MCF 10A (cell line): ENCODE measurements at places on chromosomes 7 and 10. TPM values are rescaled to one million over a fixed set of nuclear protein-coding genes. Genes with fewer than 3 reads are reported as not detected.

Gene MKI67
- total RNA-seq, result 40.4 and 81.4 TPM in 2 replicates

Gene CCDC7
- total RNA-seq, result 6.3 and 9.2 TPM in 2 replicates

Gene SDK1
- total RNA-seq, result 1.5 and 3.3 TPM in 2 replicates

Gene GJD4
- not detected in 2 replicates for total RNA-seq

Gene SMO
- total RNA-seq, result not detected in 2 replicates

Gene TAS2R5
- 3.7 and 4.7 TPM in 2 replicates for total RNA-seq

Gene ACHE
- 0.30 and 0.37 TPM in 2 replicates for total RNA-seq

Gene TUBAL3
- total RNA-seq, result 0.22 and 0.44 TPM in 2 replicates

Gene CHRM2
- not detected in 2 replicates for total RNA-seq

Gene HABP2
- not detected in 2 replicates for total RNA-seq

Gene ZNF107
- total RNA-seq, result 4.6 and 5.0 TPM in 2 replicates
